ENCODE measurements at places on chromosomes 7 and 10. TPM values are rescaled to one million over a fixed set of nuclear protein-coding genes. Genes with fewer than 3 reads are reported as not detected.

GRCh38 chr7:98711945-98712344, 94.9 kb downstream of the NPTX2 start:
- H3K4me1 ChIP-seq, result no peaks in the 10 kb centered on the region
- no peak for DNase-seq
- no peak overlapping the region for H3K27ac ChIP-seq
- H3K36me3 ChIP-seq, result no peaks in the 10 kb centered on the region
- H3K27me3 ChIP-seq, result peaks cover 3% of the 10 kb centered on the region

DNA sequence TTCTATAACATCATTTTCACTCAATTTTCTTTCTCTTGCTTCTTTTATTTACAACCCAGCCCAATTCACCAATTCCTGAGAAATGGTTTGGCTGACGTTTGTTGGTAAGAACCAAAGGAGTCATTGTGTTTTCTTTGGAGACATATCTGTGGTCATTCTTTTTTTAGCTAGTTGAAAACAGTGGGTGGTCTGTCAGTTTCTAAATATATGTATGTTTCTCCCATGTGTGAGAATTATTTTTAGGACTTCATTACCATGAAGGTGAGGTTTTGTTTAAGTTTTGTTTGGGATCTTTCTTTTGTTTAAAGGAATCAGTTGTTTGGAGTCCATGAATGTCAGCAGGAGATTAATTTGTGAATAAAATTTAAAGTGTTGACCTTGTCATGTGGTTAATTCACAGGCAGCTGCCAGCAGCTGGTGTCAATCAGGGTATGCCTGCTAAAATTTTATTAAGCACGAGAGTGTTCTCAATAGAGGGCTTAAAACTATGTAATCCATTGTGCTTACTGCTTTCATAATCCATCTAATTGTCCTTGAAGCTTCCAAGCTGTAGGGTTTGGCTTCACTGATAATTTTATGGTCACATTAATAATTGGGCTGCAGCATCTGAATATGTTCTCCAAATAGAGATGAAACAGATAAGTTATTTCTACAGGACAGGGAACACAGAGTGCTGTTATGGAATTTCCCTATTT, 38.7 kb downstream of the INSYN2A start:
- no peak overlapping the region for H3K4me3 ChIP-seq
- H3K36me3 ChIP-seq, result no peaks in the 10 kb centered on the region
- no peak for DNase-seq

DNA sequence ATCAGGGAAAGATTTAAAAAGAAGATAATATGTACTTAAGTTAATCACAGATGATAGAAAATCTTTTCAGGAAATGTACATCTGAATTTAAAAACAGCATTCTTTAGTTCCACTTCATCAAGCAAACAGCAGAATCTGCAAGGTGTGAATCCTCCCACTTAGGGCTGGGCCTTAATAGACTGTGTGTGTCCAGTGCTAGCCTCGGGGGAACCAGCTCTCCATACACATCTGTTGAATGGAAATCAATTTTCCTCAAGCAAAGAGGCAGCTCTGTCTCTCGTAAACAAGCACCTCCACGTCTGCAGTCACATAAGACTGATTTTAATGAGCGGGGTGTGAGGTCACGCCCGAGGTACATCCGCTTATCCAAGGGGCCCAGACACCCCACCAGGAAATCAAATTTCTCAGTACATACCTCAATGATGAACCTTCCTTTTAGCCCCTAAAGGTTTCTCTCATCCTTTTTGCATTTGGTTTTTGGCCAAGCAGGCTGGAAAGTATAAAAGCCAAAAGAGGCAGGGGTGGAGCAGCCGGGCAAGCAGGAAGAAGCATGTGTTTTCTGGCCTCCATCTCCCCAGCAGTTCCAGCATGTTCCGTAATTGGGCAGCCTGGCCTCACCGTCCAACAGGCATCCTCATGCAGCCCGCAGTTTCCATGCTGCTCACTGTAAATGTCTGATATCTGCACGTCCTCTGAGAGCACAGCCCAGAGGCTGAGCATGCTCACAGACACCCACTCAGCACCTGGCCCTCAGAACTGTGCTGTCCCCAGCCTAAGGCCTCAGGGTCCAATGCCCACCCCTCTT, 131.3 kb downstream of the GLI3 start:
- H3K4me1 ChIP-seq, result no peaks in the 10 kb centered on the region
- no peak for DNase-seq
- H3K27ac ChIP-seq, result no peak overlapping the region
- no peak overlapping the region for H3K4me3 ChIP-seq
- no peaks in the 10 kb centered on the region for H3K36me3 ChIP-seq
- H3K27me3 ChIP-seq, result no peaks in the 10 kb centered on the region

DNA sequence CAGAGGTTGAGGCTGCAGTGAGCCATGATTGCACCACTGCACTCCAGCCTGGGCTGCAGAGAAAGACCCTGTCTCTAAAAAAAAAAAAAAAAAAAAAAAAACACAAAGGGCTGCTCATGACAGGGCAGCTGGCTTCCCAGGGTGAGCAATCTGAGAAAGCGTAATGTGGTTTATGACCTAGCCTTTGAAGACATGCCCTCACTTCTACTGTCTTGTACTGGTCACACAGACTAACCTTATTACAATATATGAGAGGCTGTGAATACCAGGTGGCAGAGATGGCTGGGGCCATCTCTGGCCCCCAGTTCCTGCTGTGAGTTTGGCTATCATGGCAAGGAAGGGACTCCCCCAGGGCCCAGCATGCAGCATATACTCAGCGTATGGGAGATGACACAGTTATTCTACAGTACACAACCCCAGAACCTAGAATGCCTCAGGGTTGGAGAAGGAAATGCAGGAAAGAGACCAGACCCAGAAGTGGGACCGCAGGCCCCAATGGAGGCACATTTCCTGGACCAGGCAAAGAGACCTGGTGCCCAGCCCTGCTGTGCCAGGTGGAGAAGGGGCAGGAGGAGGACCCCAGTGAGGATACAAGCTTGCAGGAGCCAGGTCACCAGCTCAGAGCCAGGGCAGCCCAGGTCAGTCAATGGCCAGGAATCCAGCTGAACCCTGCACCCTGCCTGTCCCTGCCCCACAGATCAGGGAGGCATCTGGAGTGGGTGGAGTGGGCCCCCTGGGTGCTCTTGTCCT, 26.3 kb downstream of the NPTX2 start:
- H3K27ac ChIP-seq, result no peak overlapping the region
- H3K27me3 ChIP-seq, result no peaks in the 10 kb centered on the region
- no peak for DNase-seq
- H3K36me3 ChIP-seq, result no peaks in the 10 kb centered on the region

DNA sequence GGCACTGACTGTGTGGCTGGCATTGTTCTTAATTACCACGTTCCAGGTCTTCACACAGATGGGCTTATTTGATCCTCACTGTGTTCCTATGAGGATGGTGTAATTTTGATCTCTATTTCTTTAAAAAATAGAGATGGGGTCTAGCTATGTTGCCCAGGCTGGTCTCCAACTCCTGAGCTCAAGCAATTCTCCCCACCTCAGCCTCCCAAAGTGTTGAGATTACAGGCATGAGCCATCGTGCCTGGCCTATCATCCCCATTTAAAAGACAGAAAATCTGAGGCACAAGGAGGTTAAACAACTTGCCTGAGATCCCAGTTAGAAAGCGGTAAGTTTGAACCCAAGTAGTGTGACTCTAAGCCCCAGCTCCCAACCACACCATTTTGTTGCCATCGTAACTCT, 17.0 kb upstream of the SRGN start:
- H3K4me1 ChIP-seq, result no peaks in the 10 kb centered on the region
- no peak for DNase-seq
- no peak overlapping the region for H3K4me3 ChIP-seq
- H3K27me3 ChIP-seq, result no peaks in the 10 kb centered on the region
- H3K27ac ChIP-seq, result no peak overlapping the region
- H3K36me3 ChIP-seq, result no peaks in the 10 kb centered on the region

- DNase-seq, result no peak
- no peaks in the 10 kb centered on the region for H3K4me1 ChIP-seq
- H3K27me3 ChIP-seq, result no peaks in the 10 kb centered on the region
- H3K4me3 ChIP-seq, result no peak overlapping the region
- no peak overlapping the region for H3K27ac ChIP-seq
- H3K36me3 ChIP-seq, result no peaks in the 10 kb centered on the region
Measured at GRCh38 chr10:15824498-15824897, 35.8 kb downstream of the MINDY3 start.

DNA sequence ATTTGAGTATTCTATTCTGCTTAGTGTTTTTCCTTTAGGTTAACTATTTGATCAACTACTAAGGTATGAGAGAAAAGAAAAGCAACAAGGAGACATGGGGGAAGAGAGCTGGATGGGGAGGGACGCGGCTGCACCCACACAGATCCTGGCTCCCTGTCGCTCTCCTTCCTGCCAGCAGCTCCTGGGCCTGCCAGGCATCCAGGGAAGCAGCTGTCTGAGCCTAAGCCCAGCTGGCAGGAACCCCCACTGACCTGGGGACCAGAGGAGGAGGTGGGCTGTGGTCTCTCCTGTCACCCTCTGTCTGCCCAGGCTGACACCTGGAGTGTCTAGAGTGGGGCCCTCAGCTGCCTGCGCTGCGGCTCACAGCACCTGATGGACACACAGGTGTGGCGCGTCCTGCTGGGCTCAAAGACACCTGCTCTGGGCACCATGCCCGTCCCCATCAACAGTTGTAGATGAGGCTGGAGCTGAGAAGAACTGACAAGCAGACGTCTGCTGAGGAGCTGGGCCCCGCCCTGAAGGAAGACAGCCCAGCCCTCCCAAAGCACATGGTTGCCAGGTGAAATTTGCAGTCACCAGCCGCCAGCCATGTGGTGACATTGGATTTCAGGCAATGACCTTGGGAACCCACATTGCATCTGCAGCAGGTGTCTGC, 207.9 kb downstream of the PLXNA4 start:
- H3K4me1 ChIP-seq, result no peaks in the 10 kb centered on the region
- no peaks in the 10 kb centered on the region for H3K36me3 ChIP-seq

The TAS2R40 gene
- total RNA-seq, result not detected

The MEOX2 gene
- 0.46 TPM for total RNA-seq

The CUBN gene
- 9.7 TPM for total RNA-seq

The P4HA1 gene
- total RNA-seq, result 26.8 TPM

The CLRN3 gene
- total RNA-seq, result not detected

The NOC3L gene
- total RNA-seq, result 15.6 TPM

The SLC16A12 gene
- total RNA-seq, result 0.09 TPM
